ENCODE measurements at places on chromosomes 3 and 15.

DNA sequence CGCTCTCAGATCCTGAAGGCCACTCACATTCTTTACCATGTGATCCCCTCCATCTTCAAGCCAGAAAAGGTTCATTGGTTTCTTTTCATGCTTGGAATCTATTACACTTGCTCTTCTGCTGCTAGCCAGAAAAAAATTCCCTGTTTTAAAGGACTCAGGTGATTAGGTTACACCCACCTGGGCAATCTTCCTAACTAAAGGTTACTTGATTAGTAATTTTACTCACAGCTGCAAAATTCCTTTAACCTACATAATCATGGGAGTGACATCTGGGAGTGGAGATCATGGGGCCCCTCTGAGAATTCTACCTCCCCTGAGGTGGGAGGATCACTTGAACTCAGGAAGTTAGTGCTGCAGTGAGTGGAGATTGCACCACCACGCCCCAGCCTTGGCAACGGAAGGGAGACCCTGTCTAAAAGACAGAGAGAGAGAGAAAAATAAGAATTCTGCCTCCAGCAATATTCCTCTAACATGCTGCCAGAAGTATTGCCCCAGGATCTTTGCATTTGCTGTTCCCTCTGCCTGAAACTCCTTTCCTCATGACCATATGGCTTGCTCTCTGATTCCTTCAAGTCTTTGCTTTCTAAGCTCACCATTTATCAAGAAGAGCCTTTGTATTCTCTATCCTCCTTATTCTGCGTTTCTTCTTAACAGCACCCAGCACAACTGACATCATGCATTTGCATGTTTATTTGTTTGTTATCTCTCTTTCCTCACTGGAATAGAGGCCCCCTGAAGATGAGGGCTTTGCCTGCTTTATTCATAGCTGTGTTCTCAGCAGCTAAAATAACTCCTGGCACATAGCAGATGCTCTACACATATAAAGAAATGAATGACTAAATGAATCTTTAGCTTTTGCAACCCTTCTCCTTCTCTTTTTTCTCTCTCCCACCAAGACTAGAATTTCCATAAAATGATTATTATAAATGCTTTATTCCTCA, 68.2 kb downstream of the EDEM1 start:
- no peak for DNase-seq

GRCh38 chr3:136898954-136899353, 36.9 kb downstream of the NCK1 start:
- DNase-seq, result no peak

DNA sequence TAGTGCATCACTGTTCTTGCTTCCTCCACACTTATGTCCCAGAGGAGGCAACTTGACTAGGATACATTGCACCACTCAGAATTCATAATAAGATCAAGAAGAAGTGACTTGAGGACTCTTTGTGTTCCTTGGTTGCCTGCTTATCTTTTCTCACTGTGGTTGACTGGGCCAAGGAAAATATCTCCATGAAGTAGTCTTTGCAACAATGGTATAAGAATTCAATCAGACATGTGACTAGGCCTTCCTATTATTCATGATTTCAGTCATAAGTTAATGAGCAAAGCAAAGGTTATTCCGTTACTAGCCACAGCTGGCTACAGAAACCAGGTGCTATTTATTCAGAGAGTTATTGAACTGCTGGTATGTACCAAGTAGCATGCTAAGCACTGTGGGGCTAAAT, 359.3 kb downstream of the RORA start:
- no peak for DNase-seq

GRCh38 chr15:41666353-41666920, 6.2 kb downstream of the MGA start:
- no peak for DNase-seq

- peak; percentile 18 for DNase-seq
Measured at GRCh38 chr3:53845103-53845880, 927 bp downstream of the CHDH start.

DNA sequence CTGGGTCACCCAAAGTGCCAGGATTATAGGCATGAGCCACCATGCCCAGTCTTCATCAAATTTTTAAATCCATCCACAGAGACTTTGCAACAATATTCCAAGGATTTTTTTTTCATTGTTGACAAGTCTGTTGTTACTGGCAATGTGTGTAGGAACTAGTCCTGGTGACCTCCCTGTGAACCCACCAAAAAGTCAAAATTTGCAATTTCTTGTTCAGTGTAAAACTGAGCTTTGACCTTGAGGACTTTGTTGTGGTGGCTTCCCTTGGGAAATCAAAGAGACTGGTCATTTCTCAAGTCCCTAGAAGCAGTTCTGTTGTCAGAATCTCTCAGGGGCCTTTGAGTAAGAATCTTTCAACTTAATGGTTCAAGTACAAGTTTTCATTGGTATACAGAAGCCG, 36.9 kb upstream of the COL8A1 start:
- DNase-seq, result no peak

- DNase-seq, result no peak
Measured at GRCh38 chr3:170499562-170500156, 81.0 kb downstream of the CLDN11 start.

- DNase-seq, result no peak
Measured at GRCh38 chr3:123586131-123586530, 1.3 kb upstream of the HACD2 start.

- no peak for DNase-seq
Measured at GRCh38 chr3:82790307-82791097, 1029.1 kb upstream of the GBE1 start.

- DNase-seq, result no peak
Measured at GRCh38 chr3:16417945-16418739, 95.4 kb downstream of the RFTN1 start.

- DNase-seq, result no peak
Measured at GRCh38 chr3:126986001-126986400, 3.1 kb downstream of the PLXNA1 start.

- no peak for DNase-seq
Measured at GRCh38 chr15:65176056-65176455, 9.1 kb downstream of the CLPX start.

DNA sequence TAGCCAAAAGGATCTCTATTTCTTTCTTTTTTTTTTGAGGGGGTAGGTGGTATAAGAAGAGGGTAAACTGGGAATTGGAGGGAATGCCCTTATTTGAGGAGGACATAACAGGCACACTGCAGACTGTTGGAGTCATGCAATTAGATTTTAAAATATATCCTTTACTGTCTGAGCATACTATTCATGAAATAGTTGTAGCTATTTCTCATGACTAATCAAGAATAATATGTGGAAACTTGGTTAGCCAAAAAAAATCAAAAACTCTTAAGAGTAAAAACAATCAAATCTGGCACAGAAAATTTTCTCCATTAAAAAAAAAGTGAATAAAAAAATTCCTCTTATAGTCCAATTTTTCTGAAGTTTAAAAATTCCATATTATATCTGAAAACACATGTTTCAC, 174.9 kb downstream of the SCAPER start:
- no peak for DNase-seq

DNA sequence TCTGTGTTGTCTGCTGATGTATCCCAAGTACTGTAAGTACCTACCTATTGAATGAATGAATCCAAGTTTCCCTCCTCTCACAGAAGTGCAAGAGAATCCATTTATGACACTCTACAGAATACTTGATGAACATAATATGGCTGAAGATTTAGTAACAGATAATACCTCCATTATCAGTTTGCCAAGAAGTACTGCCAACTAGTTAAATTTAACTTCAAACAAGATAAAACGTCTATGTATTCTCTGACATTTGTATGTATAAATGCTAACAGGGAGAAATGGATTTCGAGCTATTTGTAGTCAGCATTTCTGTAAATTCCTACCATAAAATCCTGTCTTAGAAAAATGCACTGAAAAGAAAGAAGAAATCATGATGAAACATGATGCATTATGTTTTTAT, 217.6 kb downstream of the STT3B start:
- no peak for DNase-seq

DNA sequence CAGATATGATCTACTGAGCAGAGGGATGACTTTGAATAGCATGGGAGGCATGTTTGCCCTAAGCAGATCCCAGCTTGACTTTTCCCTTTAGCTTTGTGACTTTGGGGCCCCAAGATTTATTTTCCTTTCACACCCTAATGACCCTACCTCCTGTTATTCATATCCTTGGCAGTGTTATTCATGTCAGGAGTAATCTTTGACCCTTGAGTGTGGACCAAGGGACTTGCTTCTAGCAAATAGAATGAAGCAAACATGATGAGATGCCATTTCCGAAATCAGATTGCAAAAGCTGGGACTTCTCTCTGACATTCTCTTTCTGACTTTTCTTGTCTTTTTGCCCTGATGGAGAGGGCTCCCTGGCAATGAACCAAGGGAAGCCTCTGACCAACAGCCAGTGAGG, 415.4 kb upstream of the PROK2 start:
- DNase-seq, result no peak

DNA sequence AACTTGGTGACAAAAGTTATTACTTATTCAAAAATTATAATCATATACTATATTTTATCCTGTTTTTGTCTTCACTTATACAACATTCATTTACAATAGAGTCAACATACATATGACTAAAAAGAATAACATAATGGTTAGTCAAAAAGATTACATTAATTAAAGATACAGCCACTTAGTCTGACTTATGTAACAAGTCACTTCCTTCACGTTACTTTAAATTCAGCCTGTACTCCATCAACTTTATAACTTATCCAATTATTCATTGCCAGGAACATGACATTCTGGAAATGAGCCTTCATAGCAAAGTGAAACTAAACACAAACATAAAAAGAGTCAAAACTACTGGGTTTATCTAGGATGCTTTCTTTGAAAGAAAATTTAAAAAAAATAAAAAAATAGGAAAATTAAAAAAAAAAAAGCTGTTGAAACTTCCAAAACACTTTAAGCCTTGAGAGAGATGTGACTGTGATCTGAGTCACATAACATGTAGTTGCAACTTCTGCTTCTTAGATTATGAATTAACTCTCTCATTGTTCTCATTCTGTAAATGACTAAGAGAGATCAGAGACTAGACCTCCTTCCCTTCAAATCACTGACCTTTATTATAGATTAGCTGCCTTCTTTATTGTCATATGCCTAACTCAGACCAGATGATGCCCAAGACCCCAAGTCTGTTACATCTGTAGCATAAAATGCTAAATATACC, 107.8 kb downstream of the MYRIP start:
- peak; percentile 3 for DNase-seq

- no peak for DNase-seq
Measured at GRCh38 chr3:54575618-54575960, 352.3 kb downstream of the LRTM1 start.

- DNase-seq, result no peak
Measured at GRCh38 chr3:184773283-184774186, 38.4 kb upstream of the VPS8 start.

GRCh38 chr15:80801891-80802680, 22.9 kb downstream of the CEMIP start:
- peak; percentile 89 for DNase-seq

- no peak for DNase-seq
Measured at GRCh38 chr3:187336322-187336721, 31.9 kb upstream of the RTP4 start.

Measured in inflammatory macrophage treated with lipopolysaccharide for 4 hours (primary cell).